Activated naive CD8-positive, alpha-beta T cell treated with anti-CD3 and anti-CD28 coated beads, Interleukin-2, amount 10 ng/mL, durations not matched to agents 7 days and 5 days (primary cell): ENCODE measurements at places on chromosomes 5 and 9.

- no peaks in the 10 kb centered on the region for H3K36me3 ChIP-seq
- H3K4me3 ChIP-seq: peak overlapping the region; percentile 4
- H3K4me1 ChIP-seq: peaks cover 10% of the 10 kb centered on the region
- H3K27ac ChIP-seq: no peak overlapping the region
- peak; percentile 66 for DNase-seq
Observed at GRCh38 chr9:16030528-16031185, 477.8 kb downstream of the CCDC171 start.

DNA sequence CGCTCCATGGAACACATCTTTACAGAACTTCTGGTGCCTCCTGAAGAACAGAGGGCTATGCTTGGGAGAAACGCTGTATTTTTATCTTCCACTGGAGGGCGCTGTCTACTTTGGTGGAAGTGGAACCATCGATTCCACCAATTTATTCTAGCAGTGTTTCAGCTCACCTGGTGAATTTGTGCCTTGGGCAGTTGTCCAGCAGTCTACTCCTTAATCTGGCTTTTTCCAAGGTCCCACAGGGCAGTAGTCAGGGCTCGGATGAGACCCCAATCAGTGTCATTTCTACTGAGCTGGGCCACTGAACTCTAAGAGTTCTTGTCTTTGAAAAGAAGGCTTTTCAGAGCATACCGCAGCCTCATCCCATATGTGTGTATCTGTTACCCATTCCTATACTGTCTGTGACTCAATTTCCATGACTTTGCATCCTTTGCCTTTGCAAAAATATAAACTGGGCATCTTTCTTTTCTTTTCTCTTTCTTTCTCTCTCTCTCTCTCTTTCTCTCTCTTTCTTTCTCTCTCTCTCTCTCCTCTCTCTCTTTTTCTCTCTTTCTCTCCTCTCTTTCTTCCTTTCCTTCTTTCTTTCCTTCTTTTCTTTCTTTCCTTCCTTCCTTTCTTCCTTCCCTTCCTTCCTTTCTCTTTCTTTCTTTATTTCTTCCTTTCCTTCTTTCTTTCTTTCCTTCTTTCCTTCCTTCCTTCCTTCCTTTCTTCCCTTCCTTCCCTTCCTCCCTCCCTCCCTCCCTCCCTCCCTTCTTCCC lies 138.4 kb upstream of the ZNF618 start:
- H3K27me3 ChIP-seq: peaks cover 5% of the 10 kb centered on the region
- no peak for DNase-seq
- no peak overlapping the region for H3K27ac ChIP-seq
- no peaks in the 10 kb centered on the region for H3K4me1 ChIP-seq
- H3K4me3 ChIP-seq: no peak overlapping the region

DNA sequence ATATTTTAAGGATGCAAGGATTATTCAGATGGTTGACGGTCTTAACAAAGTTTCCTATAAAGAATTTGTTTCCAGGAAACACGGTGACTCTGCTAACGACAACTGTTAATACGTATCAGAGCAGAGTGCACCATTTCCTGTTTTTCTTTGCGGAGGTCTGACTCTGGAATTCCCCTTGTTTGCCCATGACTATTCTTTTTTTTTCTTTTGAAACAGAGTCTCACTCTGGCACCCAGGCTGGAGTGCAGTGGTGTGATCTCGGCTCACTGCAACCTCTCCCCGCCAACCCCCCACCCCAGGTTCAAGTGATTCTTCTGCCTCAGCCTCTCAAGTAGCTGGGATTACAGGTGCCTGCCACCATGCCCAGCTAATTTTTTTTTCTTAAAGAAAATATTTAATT lies 115.9 kb downstream of the CDC42SE2 start:
- peaks cover 18% of the 10 kb centered on the region for H3K36me3 ChIP-seq
- H3K27me3 ChIP-seq: no peaks in the 10 kb centered on the region
- peak overlapping the region; percentile 82 for H3K4me3 ChIP-seq
- no peak for DNase-seq

- DNase-seq: no peak
- H3K4me3 ChIP-seq: no peak overlapping the region
- no peaks in the 10 kb centered on the region for H3K27me3 ChIP-seq
- no peak overlapping the region for H3K27ac ChIP-seq
Observed at GRCh38 chr5:172855597-172856292, 21.7 kb downstream of the ERGIC1 start.

DNA sequence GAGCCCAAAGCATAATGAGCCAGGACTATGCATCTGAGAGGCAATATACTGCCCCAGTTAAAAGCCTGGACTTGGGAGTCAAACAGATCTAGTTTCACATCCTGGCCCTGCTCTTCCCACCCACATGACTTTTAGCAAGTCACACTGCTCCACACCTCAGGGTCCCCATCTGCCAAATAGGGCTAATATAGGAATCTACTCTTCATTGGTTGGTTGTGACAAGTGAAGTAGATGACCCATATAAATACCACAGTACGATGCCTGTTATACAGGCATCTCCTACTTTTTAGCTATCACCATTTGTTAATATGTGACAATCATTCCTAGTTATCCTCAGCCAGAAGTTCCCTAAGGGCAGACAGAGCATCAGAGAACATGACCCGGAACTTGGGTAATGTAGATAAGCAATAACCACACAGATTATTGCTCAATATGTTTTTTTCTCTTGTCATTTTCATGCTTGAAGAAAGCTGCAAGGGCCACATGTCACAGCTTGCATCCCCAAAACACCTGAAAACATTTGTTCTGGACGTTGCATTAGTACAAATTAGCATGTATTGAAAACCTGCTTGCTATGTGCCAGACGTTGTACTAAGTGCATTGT lies 20.4 kb downstream of the ADAM19 start:
- peaks cover 20% of the 10 kb centered on the region for H3K4me1 ChIP-seq
- H3K27me3 ChIP-seq: peaks cover 4% of the 10 kb centered on the region
- DNase-seq: no peak
- H3K4me3 ChIP-seq: no peak overlapping the region
- H3K27ac ChIP-seq: no peak overlapping the region
- peaks cover 47% of the 10 kb centered on the region for H3K36me3 ChIP-seq

DNA sequence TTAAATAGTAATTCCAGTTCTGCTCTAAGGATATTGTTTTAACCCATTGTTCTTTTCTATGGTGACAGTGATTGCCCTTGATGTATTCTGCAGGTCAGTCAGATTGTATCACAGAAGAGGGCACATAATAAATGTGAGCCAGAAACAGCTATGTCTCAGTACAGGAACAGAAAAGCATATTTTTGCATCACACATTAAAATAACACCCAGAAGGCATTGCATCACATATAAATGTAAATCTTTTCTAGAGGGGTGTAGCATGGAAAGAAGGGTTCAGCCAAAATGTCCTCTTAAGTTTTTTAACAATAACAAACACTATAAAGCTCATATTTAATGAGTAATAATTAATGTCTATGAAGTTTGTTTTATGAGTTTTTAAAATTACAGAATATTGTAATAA lies 30.0 kb downstream of the ZCCHC7 start:
- DNase-seq: no peak
- H3K36me3 ChIP-seq: peaks cover 52% of the 10 kb centered on the region
- no peaks in the 10 kb centered on the region for H3K27me3 ChIP-seq
- peaks cover 17% of the 10 kb centered on the region for H3K4me1 ChIP-seq
- no peak overlapping the region for H3K27ac ChIP-seq
- H3K4me3 ChIP-seq: no peak overlapping the region

DNA sequence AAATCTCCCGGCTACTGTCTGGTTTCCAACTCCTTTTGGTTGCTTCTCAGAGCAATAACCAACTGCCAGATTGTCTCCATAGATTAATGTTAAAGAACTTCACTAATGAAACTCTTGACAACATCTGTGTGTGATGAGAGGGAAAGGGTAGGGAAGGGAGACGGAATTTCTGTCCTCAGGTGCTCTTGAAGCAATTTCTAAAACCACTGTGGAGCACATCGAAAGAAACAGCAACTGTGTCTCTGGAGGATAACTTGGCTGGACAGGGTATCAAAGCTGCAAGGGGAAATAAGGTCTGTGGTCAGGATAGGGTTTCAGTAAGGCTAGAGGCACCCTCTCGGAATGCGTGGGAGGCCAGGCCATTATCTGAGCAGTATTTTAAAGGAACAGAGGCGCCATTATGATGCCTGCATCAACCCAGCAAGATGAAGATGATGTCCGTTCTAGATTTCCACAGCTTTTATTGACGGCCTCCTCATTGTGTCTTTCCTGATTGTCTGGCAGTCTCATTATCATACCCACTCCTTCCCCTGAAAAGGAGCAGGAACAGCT lies 76.6 kb downstream of the RORB start:
- H3K4me1 ChIP-seq: no peaks in the 10 kb centered on the region
- no peak for DNase-seq
- no peaks in the 10 kb centered on the region for H3K36me3 ChIP-seq
- H3K27me3 ChIP-seq: peaks cover 2% of the 10 kb centered on the region

- peaks cover 3% of the 10 kb centered on the region for H3K27me3 ChIP-seq
- no peaks in the 10 kb centered on the region for H3K4me1 ChIP-seq
Observed at GRCh38 chr9:114250235-114250568, 72.7 kb upstream of the ORM1 start.

DNA sequence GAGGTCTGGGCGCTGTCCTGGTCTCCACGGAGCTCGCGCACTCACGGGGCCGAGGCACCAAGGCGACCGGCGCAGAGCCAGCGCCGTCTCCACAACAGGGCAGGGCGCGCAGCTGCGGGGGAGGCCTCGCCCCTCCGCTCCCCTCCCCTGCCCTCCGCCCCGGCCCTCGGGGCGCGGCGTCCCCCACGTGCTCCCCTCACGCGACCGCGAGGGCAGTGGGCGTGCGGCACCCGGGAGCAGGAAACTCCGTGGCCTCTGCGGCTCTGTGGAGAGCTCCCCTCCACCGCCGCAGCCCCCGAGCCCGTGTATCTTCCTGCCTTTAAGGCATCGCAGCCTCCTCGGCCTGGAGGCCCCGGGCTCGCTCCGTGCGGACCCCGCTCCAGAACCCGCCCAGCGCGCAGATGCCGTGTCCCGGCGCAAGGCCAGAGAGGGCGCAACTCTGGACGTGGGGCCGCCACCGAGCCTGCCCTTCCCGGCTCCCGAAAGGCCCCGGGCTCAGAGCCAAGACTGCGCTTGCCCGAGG lies 708 bp upstream of the TUBB4B start:
- peak overlapping the region; percentile 34 for H3K27ac ChIP-seq
- peaks cover 24% of the 10 kb centered on the region for H3K4me1 ChIP-seq
- no peaks in the 10 kb centered on the region for H3K27me3 ChIP-seq
- H3K36me3 ChIP-seq: peaks cover 20% of the 10 kb centered on the region

DNA sequence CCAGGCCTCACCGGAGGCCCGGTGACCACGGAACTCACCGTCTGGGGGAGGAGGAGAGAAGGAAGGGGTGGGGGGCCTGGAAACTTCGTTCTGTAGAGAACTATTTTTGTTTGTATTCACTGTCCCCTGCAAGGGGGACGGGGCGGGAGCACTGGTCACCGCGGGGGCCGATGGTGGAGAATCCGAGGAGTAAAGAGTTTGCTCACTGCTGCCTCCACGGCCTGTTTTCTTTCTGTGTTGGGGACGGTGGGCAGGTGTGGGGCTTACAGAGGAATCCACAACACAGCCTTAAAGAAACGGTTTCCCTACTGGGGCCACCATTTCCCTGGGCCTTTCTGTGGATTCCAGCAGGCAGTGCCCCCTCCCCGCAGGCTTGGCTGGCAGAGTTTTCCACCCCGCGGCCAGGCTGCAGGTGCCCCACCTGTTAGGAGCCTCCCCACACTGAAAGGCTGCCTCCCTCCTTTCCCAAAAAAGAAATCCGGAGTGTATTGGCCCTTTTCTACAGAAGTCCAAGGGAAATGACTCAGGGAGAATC lies 80.8 kb downstream of the NTNG2 start:
- H3K27ac ChIP-seq: peak overlapping the region; percentile 93
- peaks cover 16% of the 10 kb centered on the region for H3K27me3 ChIP-seq
- H3K4me3 ChIP-seq: peak overlapping the region; percentile 98
- DNase-seq: no peak
- no peaks in the 10 kb centered on the region for H3K36me3 ChIP-seq

DNA sequence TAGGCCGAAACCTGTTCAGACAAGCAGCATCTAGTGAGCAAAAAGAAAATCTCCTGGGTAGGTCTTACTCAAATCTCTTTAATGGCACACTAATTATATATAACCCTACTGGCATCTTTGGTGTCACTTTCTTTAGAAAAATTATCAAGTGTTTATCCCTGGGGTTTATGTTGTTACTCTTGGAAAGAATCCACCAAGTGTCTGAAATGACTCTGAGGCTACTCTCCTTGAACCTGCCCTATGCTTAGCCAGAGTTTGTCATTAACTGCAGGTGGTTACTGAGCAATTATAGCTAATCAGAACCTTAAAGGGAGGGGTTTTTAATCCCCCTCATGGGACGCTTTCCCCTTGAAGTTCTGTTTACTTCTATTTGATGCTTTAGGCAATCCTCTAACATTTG lies 381.9 kb downstream of the PLK2 start:
- H3K4me3 ChIP-seq: no peak overlapping the region
- no peaks in the 10 kb centered on the region for H3K4me1 ChIP-seq
- no peaks in the 10 kb centered on the region for H3K27me3 ChIP-seq
- H3K36me3 ChIP-seq: no peaks in the 10 kb centered on the region
- no peak for DNase-seq
- H3K27ac ChIP-seq: no peak overlapping the region

GRCh38 chr5:11387382-11387781 lies 516.9 kb downstream of the CTNND2 start:
- H3K27me3 ChIP-seq: peaks cover 32% of the 10 kb centered on the region
- DNase-seq: no peak
- H3K36me3 ChIP-seq: no peaks in the 10 kb centered on the region
- H3K4me1 ChIP-seq: peaks cover 2% of the 10 kb centered on the region

DNA sequence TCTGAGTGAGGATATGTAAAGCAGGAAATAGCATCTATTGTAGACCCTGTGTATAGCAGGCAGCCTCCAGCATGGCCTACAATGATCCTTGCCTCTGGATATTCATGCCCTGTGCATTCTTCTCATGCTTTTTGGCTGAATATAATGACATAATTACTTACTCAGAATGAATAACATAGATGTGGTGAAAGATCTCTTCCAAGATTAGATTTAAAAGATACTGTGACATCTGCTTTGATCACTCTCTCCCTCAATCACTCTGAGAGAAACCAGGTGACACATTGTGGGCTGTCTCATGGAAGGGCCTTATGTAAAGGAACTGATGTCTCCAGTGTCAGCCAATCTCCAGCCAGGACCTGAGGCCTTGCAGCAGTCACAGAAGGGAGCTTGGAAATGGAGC lies 376.7 kb downstream of the DNAH5 start:
- no peaks in the 10 kb centered on the region for H3K4me1 ChIP-seq
- H3K27me3 ChIP-seq: no peaks in the 10 kb centered on the region
- H3K27ac ChIP-seq: no peak overlapping the region
- H3K4me3 ChIP-seq: no peak overlapping the region
- H3K36me3 ChIP-seq: no peaks in the 10 kb centered on the region

GRCh38 chr5:146761811-146762210 lies 116.7 kb downstream of the PPP2R2B start:
- no peak overlapping the region for H3K4me3 ChIP-seq
- peaks cover 1% of the 10 kb centered on the region for H3K36me3 ChIP-seq
- no peaks in the 10 kb centered on the region for H3K27me3 ChIP-seq
- no peak for DNase-seq
- H3K4me1 ChIP-seq: peaks cover 21% of the 10 kb centered on the region
- no peak overlapping the region for H3K27ac ChIP-seq

GRCh38 chr5:40983781-40984180 lies 74.5 kb downstream of the C7 start:
- peaks cover 4% of the 10 kb centered on the region for H3K27me3 ChIP-seq
- no peak overlapping the region for H3K27ac ChIP-seq
- no peak for DNase-seq
- H3K36me3 ChIP-seq: no peaks in the 10 kb centered on the region
- H3K4me1 ChIP-seq: no peaks in the 10 kb centered on the region

- H3K27me3 ChIP-seq: peaks cover 14% of the 10 kb centered on the region
- H3K36me3 ChIP-seq: peaks cover 6% of the 10 kb centered on the region
- no peak overlapping the region for H3K4me3 ChIP-seq
- H3K4me1 ChIP-seq: peaks cover 19% of the 10 kb centered on the region
- peak; percentile 18 for DNase-seq
- H3K27ac ChIP-seq: no peak overlapping the region
Observed at GRCh38 chr9:89601856-89602562, 2.8 kb upstream of the GADD45G start.

- H3K27me3 ChIP-seq: peaks cover 20% of the 10 kb centered on the region
- H3K4me1 ChIP-seq: peaks cover 4% of the 10 kb centered on the region
Observed at GRCh38 chr9:129247285-129248153, 69.5 kb upstream of the IER5L start.
